ENCODE measurements at places on chromosomes 2 and 18. TPM values are rescaled to one million over a fixed set of nuclear protein-coding genes. Genes with fewer than 3 reads are reported as not detected.

The FAM124B gene
- 12.5 TPM for total RNA-seq

The ABCG5 gene
- total RNA-seq, result not detected

The GPD2 gene
- 17.2 TPM for total RNA-seq

The LINC00305 gene
- not detected for total RNA-seq

The DES gene
- total RNA-seq, result 3,588 TPM

The CTAGE1 gene
- total RNA-seq, result not detected

The FEV gene
- not detected for total RNA-seq

The COLEC12 gene
- total RNA-seq, result 39.1 TPM

The SLC35G4 gene
- total RNA-seq, result not detected

The CDH20 gene
- total RNA-seq, result 1.0 TPM

The CTIF gene
- 16.7 TPM for total RNA-seq

The CCDC141 gene
- 61.6 TPM for total RNA-seq

The RESP18 gene
- total RNA-seq, result not detected

The DSC1 gene
- not detected for total RNA-seq

The NAPG gene
- 25.1 TPM for total RNA-seq

The PSMD14 gene
- total RNA-seq, result 36.0 TPM

The CHCHD5 gene
- 10.4 TPM for total RNA-seq

The NPPC gene
- total RNA-seq, result 5.7 TPM

The STEAP3 gene
- total RNA-seq, result 8.9 TPM

The DCC gene
- total RNA-seq, result under 0.01 TPM

The TCF23 gene
- 0.52 TPM for total RNA-seq

The CHRNG gene
- total RNA-seq, result 35.5 TPM

The TEX51 gene
- total RNA-seq, result not detected

The SLC9A4 gene
- total RNA-seq, result not detected

The TCF7L1 gene
- 8.9 TPM for total RNA-seq

The PCARE gene
- total RNA-seq, result under 0.01 TPM

The ATF2 gene
- 35.0 TPM for total RNA-seq

The NEMP2 gene
- total RNA-seq, result 7.8 TPM

The CROCC2 gene
- under 0.01 TPM for total RNA-seq

The STK16 gene
- 6.3 TPM for total RNA-seq

The CPO gene
- not detected for total RNA-seq

The GPR155 gene
- total RNA-seq, result 3.1 TPM

The FBXO41 gene
- total RNA-seq, result under 0.01 TPM

The KCTD1 gene
- 3.7 TPM for total RNA-seq

The ARMC9 gene
- 6.8 TPM for total RNA-seq

The CD207 gene
- total RNA-seq, result under 0.01 TPM

The IRS1 gene
- 13.0 TPM for total RNA-seq

The ANKRD30B gene
- total RNA-seq, result under 0.01 TPM

The PLA2R1 gene
- total RNA-seq, result 2.6 TPM

Data from skeletal muscle tissue (tissue), 5 donors.